Renal pelvis (tissue), 12 donors: ENCODE measurements at places on chromosomes 12 and 14. TPM values are rescaled to one million over a fixed set of nuclear protein-coding genes. Genes with fewer than 3 reads are reported as not detected.
A peak's percentile ranks its signal among the peaks of the same experiment; 100 is the strongest.

GRIN2B gene
- 1.3 TPM for polyA plus RNA-seq

KCNC2 gene
- 0.96 TPM for polyA plus RNA-seq

REM2 gene
- polyA plus RNA-seq = 1.9 TPM

SPIC gene
- polyA plus RNA-seq = not detected

ERGIC2 gene
- 97.0 TPM for polyA plus RNA-seq

- no peak for DNase-seq
Measured at GRCh38 chr14:65421201-65421981, 8.9 kb downstream of the FUT8 start.

DNA sequence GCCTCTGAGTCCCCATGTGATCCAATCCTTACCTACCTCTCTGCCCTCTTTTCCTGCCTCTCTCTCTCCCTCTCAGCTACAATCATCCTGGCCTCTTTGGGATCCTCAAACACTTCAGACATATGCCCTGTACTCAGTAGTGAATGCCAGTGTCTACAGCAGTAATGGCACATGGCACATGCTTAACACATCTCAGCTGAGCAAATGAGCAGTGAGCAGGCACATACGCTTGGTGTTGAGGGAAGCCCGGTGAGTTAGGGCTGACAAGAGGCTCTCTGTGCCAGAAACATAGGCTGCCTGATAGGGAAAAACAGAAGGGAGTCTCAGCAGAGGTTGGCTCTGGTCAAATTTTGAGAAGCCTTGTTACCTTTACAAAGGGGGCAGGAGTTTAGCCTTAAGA, 409.1 kb downstream of the TMEM132D start:
- no peak for DNase-seq

- DNase-seq = no peak
Measured at GRCh38 chr12:45586486-45586885, 143.0 kb upstream of the ARID2 start.

GRCh38 chr12:1738446-1738845, 47.6 kb downstream of the ADIPOR2 start:
- DNase-seq = no peak

DNA sequence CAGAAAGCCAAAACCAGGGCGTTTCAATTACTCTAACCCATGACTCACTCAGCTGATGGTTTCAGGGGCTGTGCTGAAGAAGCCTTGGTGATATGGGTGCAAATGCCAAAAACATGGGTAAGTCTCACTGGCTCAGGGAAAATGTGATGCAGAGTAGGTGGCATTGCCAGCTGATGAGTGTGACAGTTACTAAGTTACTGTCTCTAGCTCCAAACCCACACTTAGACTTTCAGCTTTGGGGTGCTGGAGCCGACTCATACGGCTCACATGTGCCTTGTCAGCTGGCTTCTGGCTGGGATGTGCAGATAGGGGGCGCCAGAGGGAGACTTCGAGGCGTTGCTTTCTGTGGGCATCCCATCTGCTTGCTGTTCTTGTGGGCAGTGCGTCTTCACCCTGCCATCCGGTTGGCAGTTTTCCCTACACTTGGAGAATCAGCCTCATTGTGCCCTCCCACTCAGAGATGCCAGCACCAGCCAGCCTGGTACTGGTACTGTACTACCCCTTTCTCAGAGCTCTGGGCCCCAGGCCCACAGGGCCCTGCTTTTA, 11.1 kb upstream of the KRT7 start:
- peak; percentile 43 for DNase-seq

GRCh38 chr12:65510584-65511050, 232.1 kb downstream of the MSRB3 start:
- DNase-seq = peak; percentile 79

- DNase-seq = no peak
Measured at GRCh38 chr12:65597527-65597926, 226.8 kb upstream of the HMGA2 start.

DNA sequence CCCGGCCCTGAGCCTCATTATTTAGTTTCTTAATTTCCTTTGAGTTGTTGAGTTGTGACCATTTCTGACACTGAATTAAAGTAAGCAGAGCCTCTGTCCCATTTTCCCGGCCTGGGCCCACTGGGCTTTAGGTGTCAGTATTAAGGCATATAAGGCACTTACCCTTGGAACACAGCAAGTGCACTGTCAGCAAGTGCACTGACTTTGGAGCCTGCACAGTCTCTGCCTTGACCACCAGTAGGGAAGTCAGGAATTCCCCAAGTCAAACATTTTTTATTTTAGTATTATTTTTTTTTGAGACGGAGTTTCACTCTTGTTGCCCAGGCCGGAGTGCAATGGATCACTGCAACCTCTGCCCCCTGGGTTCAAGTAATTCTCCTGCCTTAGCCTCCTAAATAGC, 56.6 kb downstream of the MAX start:
- DNase-seq = no peak

GRCh38 chr12:68447797-68448260, 115.7 kb upstream of the MDM1 start:
- no peak for DNase-seq

- no peak for DNase-seq
Measured at GRCh38 chr12:51529651-51529970, 61.4 kb upstream of the SCN8A start.

DNA sequence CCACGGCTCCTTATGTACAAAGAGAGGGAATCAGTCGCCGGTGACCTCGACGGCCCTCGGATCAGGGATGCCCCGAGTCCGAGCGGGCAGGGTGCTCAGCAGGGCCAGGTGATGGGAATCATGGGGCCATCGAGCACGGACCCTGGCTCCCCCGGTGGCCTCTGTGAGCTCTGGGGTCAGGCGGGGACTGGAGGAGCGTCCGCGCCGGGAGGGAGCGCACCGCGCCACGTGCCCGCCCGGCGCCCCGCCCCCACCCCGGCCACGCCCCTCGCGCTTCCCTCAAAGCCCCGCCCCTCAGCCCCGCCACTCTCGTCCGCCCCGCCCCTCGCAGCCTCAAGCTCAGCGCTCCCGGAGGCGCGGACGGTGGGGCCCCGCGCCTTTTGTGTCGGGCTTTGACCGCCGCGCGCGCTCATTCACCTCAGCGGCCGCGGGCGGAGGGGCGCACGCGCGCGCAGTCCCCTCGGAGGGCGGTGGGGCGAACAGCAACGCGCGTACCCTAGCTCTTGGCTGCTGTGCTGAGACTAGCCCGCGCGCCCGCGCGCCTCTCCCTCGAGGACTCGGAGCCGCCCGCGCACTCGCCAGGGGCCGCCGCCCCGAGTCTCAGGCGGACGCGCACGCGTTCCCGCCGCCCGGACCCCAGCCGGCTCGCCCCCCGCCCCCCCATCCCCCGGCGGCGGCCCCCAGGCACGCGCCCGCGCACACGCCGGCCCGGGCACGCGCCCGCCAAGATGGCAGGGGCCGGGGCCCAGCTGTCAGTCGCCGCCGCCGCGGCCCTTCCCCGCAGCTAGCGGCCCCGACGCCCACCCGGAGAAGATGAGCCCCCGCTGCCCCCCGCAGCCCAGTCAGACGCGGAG, 93.9 kb upstream of the EVL start:
- peak; percentile 88 for DNase-seq

DNA sequence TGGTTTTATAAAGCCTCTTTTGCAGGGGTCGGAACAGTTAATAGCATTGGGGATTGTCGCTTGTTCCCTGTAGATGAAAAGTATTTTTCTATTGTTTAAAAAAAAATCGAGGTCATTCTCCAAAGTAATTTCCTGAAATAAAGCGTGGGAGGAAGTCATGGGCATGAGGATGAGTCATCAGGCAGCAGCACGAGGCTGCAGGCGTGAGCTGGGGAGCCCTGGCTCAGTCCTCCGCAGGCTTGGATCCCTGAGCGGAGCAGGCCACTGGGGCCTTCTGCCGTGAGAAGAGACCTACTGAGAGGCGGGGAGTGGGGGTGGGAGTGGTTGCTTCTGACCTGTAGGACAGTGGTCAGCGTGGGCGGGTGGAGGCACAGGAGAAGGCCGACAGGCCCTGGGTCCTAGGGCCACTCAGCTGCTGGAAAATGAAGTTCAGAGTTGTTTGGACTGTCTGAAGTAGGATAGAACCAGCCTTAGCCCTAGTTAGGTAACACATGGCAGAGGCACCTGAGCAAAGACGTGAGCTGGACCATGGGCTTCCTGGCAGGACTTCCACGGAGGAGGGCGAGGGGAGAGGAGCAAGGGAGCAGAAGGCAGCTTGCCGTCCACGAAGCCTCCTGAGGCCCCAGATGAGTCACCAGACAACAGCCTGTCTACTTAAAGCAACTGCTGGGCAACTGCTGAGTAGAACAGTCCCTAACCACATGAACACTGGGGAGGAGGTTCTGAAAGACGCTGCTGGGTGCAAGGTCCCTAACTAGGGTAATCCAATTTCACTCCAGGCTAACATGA, 21.1 kb upstream of the LGALS3 start:
- DNase-seq = no peak

DNA sequence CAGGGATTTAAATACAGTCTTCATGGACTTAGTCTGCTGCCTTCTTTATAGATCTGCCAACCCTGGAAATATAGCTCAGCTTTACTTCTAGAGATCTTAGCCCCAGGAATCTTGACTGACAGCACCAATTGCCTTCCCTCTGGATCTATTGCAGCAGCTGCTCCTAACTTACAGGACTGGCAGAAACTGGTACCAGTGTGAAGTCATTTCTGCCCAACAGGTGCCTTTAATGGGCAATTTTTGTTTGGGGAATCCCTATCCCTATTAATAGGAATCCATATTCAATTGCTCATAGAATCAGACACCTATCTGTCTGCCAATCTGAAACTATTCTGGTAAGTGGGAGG, 27.2 kb downstream of the SPX start:
- DNase-seq = no peak

- no peak for DNase-seq
Measured at GRCh38 chr14:95336192-95336760, 16.6 kb upstream of the CLMN start.

GRCh38 chr12:164207-164606, 49.8 kb downstream of the SLC6A12 start:
- DNase-seq = peak; percentile 65

DNA sequence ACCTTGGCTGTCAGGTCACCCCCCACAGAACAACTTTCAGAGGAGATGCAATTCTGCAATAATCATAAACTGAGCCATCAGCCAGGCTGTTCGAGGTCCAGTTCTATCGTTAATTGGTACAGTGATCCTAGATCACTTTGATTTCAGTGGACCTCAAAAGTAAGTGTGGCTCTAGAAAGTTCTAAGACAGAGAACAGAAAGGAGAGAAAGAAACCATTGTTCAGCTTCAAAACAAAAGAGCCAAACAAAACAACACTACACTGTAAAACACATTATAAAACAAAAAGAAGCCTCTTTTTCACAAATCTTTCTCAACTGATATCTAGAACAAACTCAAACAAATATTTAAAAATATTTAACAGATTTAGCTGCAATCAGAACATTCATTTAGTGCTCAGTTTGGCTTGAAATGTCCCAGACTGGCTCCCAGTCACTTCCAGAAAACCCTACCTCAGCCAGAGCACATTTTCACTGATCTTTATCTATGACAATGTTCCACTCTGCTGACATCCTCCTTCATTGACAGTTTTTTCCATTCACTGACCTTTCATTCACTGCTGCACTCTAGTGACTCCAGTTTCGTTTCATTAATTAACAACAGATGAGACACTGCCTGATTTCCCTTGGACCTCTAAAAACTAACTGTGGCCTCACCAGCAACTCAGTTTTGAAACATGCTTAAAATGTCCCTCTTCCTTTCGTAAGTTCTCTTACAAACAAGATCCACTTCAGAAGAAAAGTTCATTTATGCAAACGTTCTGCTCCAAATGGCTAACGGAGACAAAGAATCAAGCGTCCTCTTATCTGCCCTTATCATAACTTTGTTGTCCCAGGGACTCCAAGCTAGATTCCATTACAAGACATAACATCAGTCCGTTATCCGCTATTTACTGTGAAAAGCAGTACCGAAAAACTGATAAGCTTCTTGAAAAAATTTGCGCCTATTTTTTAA, 56.8 kb downstream of the DUSP16 start:
- DNase-seq = no peak

GRCh38 chr12:67890726-67891258, 98.5 kb upstream of the IFNG-AS1 start:
- DNase-seq = no peak

GRCh38 chr12:126389961-126390360, 1324.7 kb downstream of the AACS start:
- no peak for DNase-seq
